ENCODE measurements at places on chromosomes 4 and X. TPM values are rescaled to one million over a fixed set of nuclear protein-coding genes. Genes with fewer than 3 reads are reported as not detected.
A peak's percentile ranks its signal among the peaks of the same experiment; 100 is the strongest.

GRCh38 chr4:155535802-155536454, 130.7 kb upstream of the GUCY1A1 start:
- no peak for DNase-seq
- H3K4me3 ChIP-seq: no peak overlapping the region
- H3K36me3 ChIP-seq: no peaks in the 10 kb centered on the region
- H3K27ac ChIP-seq: no peak overlapping the region
- no peaks in the 10 kb centered on the region for H3K4me1 ChIP-seq

GRCh38 chr4:168655182-168655581, 158.3 kb downstream of the PALLD start:
- H3K4me1 ChIP-seq: peaks cover 56% of the 10 kb centered on the region
- no peaks in the 10 kb centered on the region for H3K36me3 ChIP-seq
- no peak overlapping the region for H3K4me3 ChIP-seq
- H3K27me3 ChIP-seq: no peaks in the 10 kb centered on the region

- no peaks in the 10 kb centered on the region for H3K36me3 ChIP-seq
- H3K27ac ChIP-seq: no peak overlapping the region
- no peaks in the 10 kb centered on the region for H3K27me3 ChIP-seq
- no peak overlapping the region for H3K4me3 ChIP-seq
- H3K4me1 ChIP-seq: peaks cover 6% of the 10 kb centered on the region
- DNase-seq: no peak
Measured at GRCh38 chr4:185576314-185576961, 41.1 kb upstream of the PDLIM3 start.

Gene CD40LG
- total RNA-seq: not detected

Gene BEX2
- total RNA-seq: 49.4 TPM

Gene CT45A5
- total RNA-seq: not detected

Gene BLTP1
- 26.6 TPM for total RNA-seq

GRCh38 chr4:46656071-46656470, 253.0 kb downstream of the COX7B2 start:
- H3K4me1 ChIP-seq: no peaks in the 10 kb centered on the region
- no peak overlapping the region for H3K27ac ChIP-seq
- H3K4me3 ChIP-seq: no peak overlapping the region

- no peaks in the 10 kb centered on the region for H3K4me1 ChIP-seq
- H3K27ac ChIP-seq: no peak overlapping the region
- no peak overlapping the region for H3K4me3 ChIP-seq
- no peaks in the 10 kb centered on the region for H3K36me3 ChIP-seq
Measured at GRCh38 chr4:81490403-81491160, 18.9 kb upstream of the RASGEF1B start.

GRCh38 chrX:47854474-47854873, 17.8 kb downstream of the ZNF81 start:
- no peaks in the 10 kb centered on the region for H3K36me3 ChIP-seq
- H3K27me3 ChIP-seq: no peaks in the 10 kb centered on the region
- H3K4me1 ChIP-seq: no peaks in the 10 kb centered on the region
- H3K4me3 ChIP-seq: no peak overlapping the region

GRCh38 chrX:41661366-41662095, 27.2 kb upstream of the GPR34 start:
- DNase-seq: no peak
- H3K4me3 ChIP-seq: no peak overlapping the region
- peaks cover 3% of the 10 kb centered on the region for H3K4me1 ChIP-seq

GRCh38 chr4:25356068-25356467, 21.0 kb upstream of the ANAPC4 start:
- DNase-seq: no peak
- no peaks in the 10 kb centered on the region for H3K4me1 ChIP-seq
- H3K27ac ChIP-seq: no peak overlapping the region
- H3K4me3 ChIP-seq: no peak overlapping the region
- no peaks in the 10 kb centered on the region for H3K36me3 ChIP-seq

DNA sequence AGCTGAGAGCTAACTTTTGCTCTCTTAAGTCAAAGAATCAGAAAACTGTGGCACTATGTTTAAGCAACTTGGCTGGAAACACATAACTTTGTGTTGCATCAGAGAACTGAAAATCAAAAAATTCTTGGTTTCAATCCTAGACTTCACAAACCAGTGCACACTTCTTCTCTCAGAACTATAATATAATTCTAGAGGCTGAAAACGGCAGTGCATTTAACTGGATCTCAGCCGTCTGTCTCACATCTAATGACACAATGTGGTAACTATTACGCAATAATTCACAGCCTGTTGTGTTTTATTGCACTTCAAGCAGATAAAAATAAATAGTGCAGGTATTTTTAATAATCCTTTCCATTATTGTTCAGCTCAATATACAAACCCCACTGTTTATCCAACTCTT, 260.6 kb upstream of the DIAPH2 start:
- H3K4me1 ChIP-seq: no peaks in the 10 kb centered on the region
- no peaks in the 10 kb centered on the region for H3K27me3 ChIP-seq

- DNase-seq: no peak
- no peak overlapping the region for H3K27ac ChIP-seq
- no peak overlapping the region for H3K4me3 ChIP-seq
- H3K4me1 ChIP-seq: no peaks in the 10 kb centered on the region
Measured at GRCh38 chr4:99645036-99645435, 12.6 kb downstream of the C4orf54 start.

Gene IL21
- not detected for total RNA-seq

DNA sequence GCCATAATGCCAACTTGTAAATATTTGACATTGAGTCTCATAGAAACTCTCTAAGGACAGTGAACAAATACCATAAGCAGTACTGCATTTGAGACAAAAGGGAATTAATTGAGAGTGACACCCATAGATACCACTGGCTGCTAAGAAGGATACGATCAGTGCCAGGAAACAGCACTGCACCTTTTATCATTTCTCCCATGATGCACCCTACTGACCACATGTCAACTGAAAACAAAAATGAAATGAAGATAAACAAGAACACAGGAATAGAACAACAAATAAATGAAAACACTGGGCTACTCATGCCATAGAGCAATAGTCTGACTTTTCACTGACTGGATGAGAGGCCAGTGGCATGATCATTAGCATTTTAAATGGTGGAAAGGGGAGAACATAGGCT, 270.8 kb downstream of the MAPK10 start:
- H3K27ac ChIP-seq: no peak overlapping the region
- H3K27me3 ChIP-seq: no peaks in the 10 kb centered on the region
- no peak overlapping the region for H3K4me3 ChIP-seq
- no peaks in the 10 kb centered on the region for H3K36me3 ChIP-seq
- no peaks in the 10 kb centered on the region for H3K4me1 ChIP-seq
- no peak for DNase-seq

- peaks cover 4% of the 10 kb centered on the region for H3K4me1 ChIP-seq
- no peaks in the 10 kb centered on the region for H3K36me3 ChIP-seq
- H3K27me3 ChIP-seq: no peaks in the 10 kb centered on the region
- H3K4me3 ChIP-seq: no peak overlapping the region
- DNase-seq: no peak
Measured at GRCh38 chr4:155956461-155956860, 2.8 kb upstream of the CTSO start.

DNA sequence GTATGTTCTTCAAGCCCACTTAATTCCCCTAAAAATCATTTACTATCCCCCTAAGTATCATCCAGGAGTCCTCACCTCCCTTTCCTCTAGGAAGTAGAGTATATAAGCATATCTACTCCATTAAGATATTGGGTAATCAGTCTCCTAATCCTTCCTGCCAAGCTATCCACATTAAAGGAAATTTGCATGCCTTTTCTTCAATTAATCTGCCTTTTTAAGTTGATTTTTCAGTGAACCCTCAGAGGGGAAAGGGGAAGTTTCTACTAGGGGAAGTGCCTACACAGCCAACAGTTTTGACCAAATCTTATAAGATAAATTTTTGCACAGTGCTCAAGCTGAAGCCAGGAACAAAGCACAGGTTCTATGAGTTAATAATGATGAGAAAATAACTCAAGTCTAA, 222.8 kb downstream of the NLGN4X start:
- no peaks in the 10 kb centered on the region for H3K27me3 ChIP-seq
- DNase-seq: peak; percentile 65
- H3K4me3 ChIP-seq: no peak overlapping the region
- peak overlapping the region; percentile 85 for H3K27ac ChIP-seq
- peaks cover 55% of the 10 kb centered on the region for H3K4me1 ChIP-seq
- no peaks in the 10 kb centered on the region for H3K36me3 ChIP-seq

DNA sequence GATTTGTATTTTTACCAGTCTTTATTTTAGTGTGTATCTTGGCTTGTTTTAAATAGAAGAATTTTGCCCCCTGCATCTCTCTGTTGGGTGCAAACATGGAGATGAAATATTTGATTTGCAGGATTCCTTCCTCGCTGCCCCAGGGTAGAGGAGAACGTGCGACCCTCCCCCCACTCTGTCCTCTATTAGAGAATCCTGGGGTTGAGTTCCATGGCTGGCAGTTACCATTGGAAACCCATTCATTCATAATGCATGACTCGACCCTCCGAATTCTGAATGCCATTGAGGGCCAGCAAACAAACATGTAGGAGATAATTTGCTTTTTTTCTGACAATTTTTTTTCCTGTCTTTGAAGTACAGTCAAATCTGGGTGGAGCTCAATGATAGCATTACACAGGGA, 53.7 kb downstream of the TRIM2 start:
- H3K36me3 ChIP-seq: peaks cover 2% of the 10 kb centered on the region
- DNase-seq: no peak
- H3K27ac ChIP-seq: peak overlapping the region; percentile 84
- H3K4me3 ChIP-seq: peak overlapping the region; percentile 43
- no peaks in the 10 kb centered on the region for H3K27me3 ChIP-seq
- H3K4me1 ChIP-seq: peaks cover 60% of the 10 kb centered on the region
